ENCODE measurements at places on chromosomes 2 and 18.
A peak's percentile ranks its signal among the peaks of the same experiment; 100 is the strongest.

- DNase-seq = no peak
Observed at GRCh38 chr2:36432479-36432878, 76.9 kb downstream of the CRIM1 start.

DNA sequence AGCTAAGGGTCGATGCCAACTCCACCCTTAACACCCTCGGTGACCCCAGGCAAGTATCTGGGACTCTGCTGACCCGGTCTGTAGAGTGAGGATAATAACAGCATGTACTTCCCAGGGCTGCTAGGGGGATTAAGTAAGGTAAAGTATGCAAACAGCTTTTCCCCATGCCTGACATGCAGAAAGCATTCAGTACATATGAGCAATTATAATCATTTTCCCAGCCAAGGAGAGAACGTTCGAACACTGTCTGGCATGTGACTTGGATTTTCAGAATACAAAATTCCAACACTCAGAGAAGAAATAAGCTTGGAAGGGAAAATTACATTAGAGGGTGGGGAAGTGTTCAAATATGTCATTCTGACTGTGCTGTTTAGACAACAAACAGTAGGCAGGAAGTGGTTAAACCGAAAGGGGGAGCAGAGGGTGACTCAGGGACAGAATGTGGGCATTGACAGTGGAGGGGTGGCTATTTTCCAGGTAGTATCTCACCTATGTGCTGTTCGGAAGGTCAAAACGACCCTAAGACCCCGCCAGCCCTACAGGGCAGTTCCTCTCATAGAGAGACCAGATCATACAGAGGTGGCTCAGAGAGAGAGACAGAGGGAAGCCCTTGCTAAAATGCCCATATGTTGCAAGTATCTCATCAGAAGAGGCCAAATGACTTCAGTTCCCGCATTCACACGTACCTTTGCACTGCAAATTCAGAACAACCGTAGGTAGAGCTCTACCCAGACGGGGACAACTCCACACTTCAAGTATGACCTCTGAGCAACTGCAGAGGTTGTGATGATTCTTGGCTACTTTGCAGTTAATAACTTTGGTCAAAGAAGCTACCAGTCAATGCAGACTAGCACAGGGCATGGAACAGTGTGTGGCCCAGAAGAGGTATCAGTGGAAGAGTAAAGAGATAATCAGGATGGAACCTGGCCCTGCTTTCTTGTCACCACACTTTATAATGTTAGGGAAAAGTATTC lies 14.8 kb downstream of the ASPRV1 start:
- peak; percentile 80 for DNase-seq

GRCh38 chr18:32771871-32772580 lies 797 bp downstream of the KLHL14 start:
- peak; percentile 26 for DNase-seq

- no peak for DNase-seq
Observed at GRCh38 chr2:200763422-200763821, 48.3 kb upstream of the BZW1 start.

DNA sequence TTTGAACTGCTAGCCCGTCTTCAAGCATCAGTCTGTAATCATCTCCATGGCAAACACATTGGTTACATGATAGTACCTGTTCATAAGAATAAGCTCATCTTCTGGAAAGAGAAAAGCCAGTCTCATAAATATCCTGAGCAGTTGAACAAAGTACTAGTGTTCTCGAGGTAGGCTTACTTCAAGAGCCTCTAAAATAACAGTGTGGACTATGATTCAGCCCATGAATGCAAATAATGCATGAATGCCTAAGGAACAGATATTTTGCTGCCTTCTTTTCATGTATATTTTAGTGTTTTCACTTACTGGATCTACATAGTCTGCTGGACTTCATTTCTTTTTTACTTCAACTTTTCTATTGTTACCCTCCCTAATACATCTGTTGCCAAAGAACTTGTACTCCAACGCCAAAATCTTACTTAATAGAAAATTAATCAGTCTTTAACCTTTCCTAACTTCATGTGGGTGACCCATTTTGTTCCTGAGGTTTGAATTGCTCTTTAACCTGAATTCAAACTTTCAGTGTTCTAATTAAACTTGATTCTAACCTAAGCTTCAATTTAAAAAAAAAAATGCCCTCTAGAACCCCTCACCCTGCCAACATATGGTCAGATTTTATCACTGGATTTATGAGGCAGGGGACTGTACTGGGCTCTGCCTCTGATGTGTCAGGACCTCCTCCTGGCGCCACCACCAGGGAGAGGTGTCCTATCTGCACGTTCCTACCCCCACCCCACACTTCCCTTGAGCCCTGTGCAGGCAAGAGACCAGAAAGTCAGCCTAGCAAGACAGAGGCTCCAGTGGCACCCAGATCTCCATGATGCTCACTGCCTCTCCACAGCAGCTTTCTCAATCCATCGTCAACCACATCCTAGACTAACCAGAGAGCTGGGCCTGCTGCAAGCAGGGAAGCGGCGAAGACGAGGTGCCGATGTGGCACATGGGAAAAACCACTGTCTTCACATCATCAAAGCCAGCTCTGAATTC lies 264.7 kb upstream of the ID2 start:
- DNase-seq = no peak

DNA sequence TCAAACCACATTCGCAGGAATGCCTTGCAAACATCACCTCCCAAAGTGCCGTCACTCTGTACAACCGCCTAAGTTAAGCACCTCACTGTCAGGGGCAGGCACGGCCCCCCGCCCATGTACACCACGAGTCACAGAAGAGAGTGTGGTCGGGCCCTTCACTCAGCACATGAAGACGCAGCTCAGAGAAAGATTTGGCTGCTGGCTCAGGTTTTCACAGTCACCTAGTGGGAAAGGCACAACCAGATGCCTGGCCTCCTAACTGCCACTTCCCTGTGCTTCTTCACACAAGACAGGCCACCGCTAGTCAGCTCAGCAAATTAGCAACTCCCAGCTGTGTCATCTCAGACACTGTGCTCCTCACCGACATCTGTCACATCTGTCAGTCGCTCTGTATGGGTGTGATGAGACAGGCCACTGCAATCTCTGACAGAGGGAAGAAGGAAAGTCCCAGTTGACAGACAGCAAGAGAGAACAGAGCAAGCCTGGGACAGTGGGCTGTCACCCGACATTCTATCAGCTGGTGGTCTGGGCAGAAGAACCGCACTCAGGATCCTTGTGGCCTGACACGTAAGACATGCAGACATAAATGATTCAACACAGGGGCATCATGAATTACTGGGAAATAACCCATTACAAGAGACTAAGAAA lies 60.8 kb downstream of the CRACDL start:
- DNase-seq = no peak

- no peak for DNase-seq
Observed at GRCh38 chr18:50729376-50729775, 90.4 kb downstream of the MRO start.

DNA sequence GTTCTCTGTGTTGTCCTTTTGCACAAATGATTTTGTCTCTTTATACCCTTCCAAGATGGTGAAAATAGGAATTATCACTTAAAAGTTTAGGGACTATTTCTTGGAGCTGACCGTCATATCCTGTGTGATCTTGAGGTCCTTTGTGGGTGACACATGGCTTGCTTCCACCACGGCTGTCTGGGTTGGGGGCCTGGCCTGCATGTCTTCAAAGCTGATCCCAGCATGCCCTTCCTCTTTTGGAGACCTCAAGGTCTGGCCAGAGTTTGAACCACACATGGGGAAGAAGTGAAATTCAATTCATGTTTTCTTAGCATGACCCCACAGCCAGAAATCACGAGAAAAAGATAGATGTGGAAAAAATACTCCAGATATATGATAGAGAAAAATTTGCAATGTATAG lies 14.0 kb downstream of the SFTPB start:
- DNase-seq = no peak

GRCh38 chr2:171669121-171669520 lies 18.1 kb upstream of the DYNC1I2 start:
- DNase-seq = no peak

GRCh38 chr2:29010946-29011345 lies 29.8 kb downstream of the TOGARAM2 start:
- DNase-seq = peak; percentile 24

GRCh38 chr2:85731606-85732005 lies 22.2 kb upstream of the ATOH8 start:
- DNase-seq = no peak

DNA sequence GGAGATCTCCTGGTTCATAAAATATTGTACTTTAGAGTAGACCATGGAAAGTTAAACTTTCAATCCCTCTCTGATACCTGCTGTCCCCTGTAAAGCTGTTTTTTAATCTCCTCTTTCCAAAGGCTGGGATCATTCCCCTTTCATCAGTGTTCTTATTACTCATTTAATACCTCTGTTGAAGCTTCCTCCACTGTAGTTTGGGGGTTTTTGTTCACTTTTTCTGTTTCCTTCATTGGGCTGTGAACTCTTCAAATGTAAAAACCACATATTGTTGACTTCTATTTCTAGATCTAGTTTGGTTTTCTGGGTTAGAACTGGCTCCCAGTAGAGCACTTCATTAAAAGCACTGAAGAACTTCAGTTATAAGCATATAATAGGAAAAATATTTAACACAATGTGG lies 598.1 kb downstream of the RNF144A start:
- no peak for DNase-seq

- DNase-seq = peak; percentile 68
Observed at GRCh38 chr18:29749704-29750103, 1292.8 kb downstream of the DSC3 start.

- DNase-seq = peak; percentile 83
Observed at GRCh38 chr2:106115250-106115649, 78.9 kb downstream of the UXS1 start.

- no peak for DNase-seq
Observed at GRCh38 chr2:196284144-196284844, 112.9 kb upstream of the STK17B start.

- DNase-seq = no peak
Observed at GRCh38 chr2:198791623-198792022, 666.1 kb downstream of the SATB2 start.

All from mesenchymal stem cell (in vitro differentiated cells and primary cell).